ENCODE measurements at places on chromosomes 1 and 21.

GRCh38 chr1:61672376-61672775 lies 52.6 kb downstream of the TM2D1 start:
- DNase-seq, result no peak

GRCh38 chr21:24115141-24115540 lies 1492.1 kb downstream of the MRPL39 start:
- no peak for DNase-seq

- no peak for DNase-seq
These were observed 35.8 kb downstream of the NCAM2 start for GRCh38 chr21:21034036-21034435.

DNA sequence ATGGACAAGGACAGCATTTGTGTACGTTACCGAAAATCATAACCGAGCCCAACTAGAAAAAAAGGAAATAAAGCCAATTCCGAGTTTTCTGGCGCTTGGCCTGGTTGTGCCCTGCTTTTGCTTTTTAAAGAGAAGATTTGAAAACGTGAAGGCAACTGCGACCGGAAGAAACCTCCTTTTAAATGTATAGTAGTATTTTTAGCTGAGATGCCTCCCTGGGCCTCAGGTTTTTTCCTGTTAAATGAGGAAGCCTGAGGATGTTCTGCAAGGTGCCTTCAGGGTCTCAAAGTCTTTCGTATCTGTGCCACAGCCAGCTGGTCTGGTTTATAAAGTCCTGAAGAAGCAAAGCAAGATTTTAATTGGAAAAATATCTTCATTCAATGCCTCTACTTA lies 371 bp upstream of the ODF2L start:
- DNase-seq, result no peak

DNA sequence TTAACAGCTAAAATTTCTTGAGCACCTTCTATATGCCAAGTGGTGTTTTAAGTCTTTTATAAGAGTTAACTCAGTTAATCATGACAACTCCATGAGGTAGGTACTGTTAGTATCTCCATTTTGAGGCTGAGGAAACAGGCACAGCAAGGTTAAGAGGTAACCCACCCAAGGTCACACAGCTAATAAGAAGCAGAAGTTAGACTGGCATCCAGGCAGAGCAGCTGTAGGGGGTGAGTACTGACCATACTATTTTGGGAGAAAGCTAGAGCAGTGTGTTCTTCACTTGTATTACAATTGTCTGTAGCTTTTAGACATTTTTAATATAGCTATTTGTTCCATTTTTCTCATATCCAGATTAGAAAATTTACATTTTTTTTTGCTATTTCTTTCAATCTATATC lies 4.8 kb downstream of the ATP6V1G3 start:
- no peak for DNase-seq

GRCh38 chr1:67019600-67020136 lies 34.3 kb downstream of the SLC35D1 start:
- DNase-seq, result no peak

DNA sequence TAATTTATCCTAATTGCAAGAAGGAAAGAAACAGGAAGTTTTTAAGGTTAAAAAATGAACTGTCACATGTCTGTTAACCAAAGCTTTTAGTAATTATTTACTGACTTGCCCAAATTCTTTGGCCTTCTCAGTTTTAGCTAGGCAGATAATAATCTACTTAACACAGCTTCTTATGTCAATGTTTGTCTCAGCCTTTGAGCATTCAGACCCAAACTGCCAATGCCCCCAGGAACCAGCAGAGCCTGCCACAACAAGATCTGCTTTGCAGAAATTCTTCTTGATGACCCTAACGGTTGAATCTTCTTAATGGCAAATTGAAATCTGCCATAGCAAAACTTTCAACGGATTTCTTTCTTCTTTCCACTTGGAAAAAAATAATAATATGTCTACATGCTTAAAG lies 792.4 kb upstream of the ADGRL2 start:
- DNase-seq, result no peak

GRCh38 chr1:29469457-29469856 lies 233.1 kb downstream of the PTPRU start:
- peak; percentile 43 for DNase-seq

- no peak for DNase-seq
These were observed 37.3 kb downstream of the SNRPE start for GRCh38 chr1:203898458-203899352.

- DNase-seq, result no peak
These were observed 95.9 kb downstream of the DDX20 start for GRCh38 chr1:111851552-111851951.

DNA sequence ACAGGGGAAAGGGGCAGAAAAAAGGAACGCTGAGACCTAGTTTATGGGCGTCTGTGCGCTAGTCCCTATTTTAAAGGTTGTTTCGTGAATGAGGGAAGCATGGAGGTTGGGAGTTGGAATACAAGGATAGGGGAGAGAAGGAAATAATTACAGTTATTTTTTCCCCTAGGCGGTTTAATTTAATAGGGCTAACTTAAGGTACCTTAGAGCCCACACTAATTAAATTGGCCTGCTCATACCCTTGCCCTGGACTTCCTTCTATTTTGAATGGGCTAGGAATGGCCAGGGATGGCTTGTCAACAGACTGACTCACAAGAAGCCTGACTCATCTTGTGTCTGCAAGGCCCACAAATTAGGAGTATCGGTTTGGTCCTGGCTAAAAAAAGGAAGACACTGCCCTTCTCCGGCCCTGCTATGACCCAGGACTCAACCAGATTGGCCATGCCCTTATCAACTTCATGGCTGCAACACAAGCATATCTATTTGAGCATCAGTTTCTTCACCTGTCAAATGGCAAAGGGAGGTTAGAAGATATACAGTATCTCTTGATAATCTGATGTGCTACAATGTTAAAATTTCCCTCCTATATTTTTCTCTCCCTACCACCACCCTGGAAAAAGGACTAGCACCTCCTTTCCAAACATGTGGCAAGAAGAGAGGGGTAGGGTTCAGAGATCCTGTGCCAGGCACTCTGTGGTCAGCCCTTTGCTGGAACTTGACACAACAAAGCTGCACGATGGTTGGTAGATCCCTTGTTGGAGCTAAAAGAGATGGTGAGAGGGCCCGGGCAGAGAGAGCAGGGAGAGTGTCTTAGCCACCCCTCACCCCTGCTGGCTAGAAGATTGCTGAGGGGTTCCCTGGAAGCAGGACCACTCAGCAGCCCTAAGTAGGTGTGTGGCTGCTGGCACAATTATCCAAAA lies 2.2 kb upstream of the SSBP3 start:
- DNase-seq, result peak; percentile 86

DNA sequence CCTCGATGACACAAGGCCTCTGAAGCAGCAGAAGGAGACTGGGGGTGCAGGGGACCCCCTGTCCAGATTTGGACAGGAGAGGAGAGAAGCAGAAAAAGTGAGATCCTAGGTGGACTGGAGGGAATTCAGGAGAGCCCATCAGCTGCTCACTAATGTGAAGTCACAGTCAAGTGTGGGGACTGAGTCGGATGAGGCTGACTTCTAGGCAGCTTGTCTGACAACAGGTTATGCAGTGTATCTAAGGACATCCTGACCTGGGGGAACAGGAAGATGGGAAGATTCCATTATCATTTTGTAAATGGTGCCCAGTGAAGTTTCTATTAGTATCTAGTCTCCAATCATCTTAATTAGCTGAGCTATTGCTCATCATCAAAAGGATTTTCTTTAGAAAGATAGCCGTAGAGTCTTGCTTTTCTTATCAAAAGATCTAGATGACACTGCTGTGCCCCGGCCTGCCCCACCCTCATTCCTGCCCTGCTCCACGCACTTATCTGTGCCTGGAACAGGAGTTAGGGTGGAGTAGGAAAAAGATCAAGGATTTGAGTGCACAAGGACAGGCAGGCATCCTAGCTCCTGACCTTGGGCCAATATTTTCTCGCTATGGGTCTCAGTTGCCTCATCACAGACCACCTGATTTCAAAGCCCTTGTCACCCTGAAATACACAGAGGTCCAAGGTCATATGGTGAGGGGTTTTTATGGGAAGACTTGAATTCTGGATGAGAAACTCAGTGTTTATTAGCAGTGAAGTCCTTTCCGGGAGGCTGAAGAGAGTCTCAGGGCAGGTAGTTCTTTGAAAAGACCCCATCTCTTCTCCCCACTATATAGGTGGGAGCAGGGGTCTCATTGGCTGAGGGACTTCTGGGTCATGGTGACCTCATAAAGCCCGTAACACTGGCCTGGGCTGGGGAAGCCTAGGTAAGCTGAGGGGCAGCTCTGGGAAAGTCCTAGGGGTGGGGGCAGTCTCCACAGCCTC lies at the start of gene MROH7:
Gene MROH7, plus strand, starts transcription at position 924 of the 974 bp plus-strand sequence. CDS start 11,141 bp downstream, outside the sequence.
- no peak for DNase-seq

- DNase-seq, result peak; percentile 37
These were observed 123.8 kb downstream of the PCBP3 start for GRCh38 chr21:45767071-45768006.

- DNase-seq, result no peak
These were observed 302.1 kb upstream of the RRP15 start for GRCh38 chr1:217983051-217983375.

DNA sequence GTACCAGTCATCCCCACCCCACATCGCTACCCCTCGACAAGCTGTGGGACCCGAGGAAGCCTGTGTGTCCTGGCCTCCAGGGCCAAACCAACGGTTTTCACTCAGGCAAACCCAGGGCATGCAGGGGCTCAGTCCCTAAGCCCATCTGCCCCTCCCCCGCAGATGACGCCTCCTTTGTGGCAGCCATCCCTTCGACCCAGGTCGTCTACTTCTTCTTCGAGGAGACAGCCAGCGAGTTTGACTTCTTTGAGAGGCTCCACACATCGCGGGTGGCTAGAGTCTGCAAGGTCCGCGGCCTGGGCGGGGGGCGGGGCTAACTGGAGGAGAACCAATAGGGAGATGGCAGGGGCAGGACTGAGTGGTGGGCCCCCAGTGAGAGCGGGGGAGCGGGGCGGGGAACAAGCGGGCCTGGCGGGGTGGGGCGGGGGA lies 7.4 kb downstream of the SEMA4A start:
- DNase-seq, result peak; percentile 65

DNA sequence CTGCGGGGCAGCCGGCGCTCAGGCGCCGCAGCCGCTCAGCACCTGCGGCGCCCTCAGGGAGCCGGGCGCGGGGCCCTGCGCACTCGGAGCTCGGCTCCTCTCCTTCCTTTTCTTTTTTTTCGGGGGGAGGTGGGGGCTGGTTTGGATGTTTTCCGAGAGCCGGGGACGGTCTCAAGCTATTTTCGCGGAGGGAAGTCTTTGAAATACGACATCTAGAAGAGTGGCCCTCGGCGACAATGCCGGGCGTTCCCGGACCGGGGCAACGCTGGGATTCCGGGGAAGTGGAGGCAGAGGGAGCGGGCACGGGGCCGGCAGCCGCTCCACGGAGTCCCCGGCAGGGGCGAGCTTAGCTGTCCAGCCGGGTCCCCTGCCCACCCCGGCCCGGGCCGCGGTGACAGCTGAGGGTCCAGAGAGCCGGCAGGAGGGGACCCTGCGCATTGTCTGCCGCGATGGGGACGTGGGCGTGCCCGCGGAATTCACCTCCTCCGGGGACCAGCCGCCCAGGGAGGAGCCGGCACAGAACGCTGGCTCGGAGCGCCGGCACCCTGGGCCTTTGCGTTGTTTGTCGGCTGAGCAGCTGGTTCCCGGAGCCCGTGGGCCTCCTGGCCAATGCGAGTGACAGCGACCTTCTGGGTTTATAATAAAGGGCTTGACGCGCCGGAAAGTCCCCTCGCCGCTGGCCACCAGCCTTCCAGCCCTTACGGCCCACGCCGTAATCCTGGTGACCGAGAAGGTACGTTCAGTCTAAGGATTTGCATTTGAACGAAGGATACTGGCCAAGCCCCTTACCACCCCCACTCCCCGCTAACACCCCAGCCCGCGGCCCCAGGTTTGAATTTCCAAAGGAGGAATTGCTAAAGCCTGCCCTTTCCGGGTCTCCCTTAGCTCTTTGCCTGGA lies 582 bp downstream of the SLC37A1 start:
- no peak for DNase-seq

DNA sequence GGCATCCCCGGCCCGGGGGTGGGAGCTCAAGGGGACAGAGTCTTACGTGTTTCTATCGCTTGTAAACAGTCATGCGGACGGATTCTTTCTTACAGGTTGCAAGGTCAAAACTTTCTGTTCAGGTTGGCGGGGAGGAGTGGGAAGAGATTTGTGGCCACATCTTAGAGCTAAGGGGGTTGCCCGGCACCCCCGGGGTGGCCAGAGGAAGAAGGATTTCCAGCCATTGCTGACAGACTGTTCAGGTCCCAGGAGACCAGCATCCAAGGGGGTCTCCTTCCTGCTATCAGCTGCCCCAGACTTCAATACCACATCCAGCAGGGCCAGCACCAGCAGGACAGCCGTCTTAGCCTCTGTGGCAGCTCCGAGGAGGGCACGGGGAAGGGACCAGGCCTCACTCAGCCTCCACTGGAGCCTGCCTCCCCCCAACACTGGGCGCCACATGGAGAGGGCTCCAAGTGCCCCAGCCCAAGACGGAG lies 52.0 kb downstream of the KIF21B start:
- DNase-seq, result no peak

- no peak for DNase-seq
These were observed 785.1 kb upstream of the ADGRL4 start for GRCh38 chr1:79791488-79792218.

GRCh38 chr1:25468033-25468432 lies 37.3 kb downstream of the MACO1 start:
- DNase-seq, result peak; percentile 61

DNA sequence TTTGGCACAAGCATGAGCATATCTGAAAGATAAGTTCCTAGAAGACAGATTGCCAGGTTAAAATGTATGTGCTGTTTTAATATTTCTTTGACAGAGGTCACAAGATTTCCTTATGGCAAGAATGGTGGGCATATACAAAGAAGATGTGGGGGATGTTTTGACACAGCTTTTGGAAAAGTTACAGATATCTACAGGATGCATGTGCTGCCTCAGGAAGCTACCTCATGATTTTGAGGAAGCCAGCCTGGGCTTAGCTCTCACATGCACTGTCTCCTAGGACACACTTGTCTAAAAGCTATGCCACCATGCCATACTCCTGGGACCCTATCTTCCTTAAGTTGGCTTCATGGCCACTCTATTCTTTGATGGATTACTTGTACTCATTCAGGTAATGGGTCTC lies 99.9 kb downstream of the C1orf94 start:
- DNase-seq, result no peak

- no peak for DNase-seq
These were observed 796 bp upstream of the RBM8A start for GRCh38 chr1:145927916-145928643.

DNA sequence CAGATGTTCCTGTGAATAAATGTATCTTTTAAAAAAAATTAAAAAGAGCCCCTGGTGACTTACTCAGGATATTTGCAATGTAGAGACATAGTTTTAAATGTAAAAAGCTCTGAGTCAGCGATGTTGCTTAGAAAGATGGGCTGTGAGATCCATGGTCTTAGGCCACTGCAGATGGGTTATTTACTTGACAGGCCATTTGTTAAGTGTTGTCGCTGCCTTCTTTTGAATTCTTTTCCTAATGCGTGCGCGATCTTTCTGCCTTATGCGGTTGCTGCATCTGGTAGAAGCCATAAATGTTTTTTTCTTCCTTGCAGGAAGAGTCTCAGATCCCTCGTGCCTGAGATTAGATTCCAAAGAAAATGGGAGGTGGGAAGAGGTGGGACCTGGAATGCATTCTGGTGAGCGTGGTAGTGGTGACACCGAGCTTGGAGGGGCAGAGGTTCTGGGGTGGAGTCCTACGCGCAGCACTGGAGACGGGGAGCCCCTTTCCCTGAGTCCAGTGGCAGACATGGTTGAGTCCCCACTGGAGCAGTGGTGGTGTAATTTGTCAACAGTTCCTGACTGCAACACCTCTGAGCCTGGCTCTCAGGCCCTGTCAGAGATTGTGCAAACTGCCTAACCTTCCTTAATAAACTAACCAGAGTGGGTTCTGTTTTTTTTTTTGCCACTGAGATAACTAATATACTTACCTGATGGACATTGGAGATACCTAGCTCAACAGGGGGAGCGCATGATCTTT lies 197.2 kb downstream of the HHAT start:
- no peak for DNase-seq
